ENCODE measurements at places on chromosomes 2 and 18.
A peak's percentile ranks its signal among the peaks of the same experiment; 100 is the strongest.

- no peak for DNase-seq
Observed at GRCh38 chr2:133408671-133409070, 159.6 kb downstream of the NCKAP5 start.

- no peak for DNase-seq
Observed at GRCh38 chr2:241885291-241885945, 15.9 kb downstream of the RTP5 start.

GRCh38 chr2:178292586-178292985 lies 98.3 kb downstream of the OSBPL6 start:
- DNase-seq: no peak

GRCh38 chr2:219218217-219218731 lies 484 bp downstream of the ABCB6 start:
- no peak for DNase-seq

DNA sequence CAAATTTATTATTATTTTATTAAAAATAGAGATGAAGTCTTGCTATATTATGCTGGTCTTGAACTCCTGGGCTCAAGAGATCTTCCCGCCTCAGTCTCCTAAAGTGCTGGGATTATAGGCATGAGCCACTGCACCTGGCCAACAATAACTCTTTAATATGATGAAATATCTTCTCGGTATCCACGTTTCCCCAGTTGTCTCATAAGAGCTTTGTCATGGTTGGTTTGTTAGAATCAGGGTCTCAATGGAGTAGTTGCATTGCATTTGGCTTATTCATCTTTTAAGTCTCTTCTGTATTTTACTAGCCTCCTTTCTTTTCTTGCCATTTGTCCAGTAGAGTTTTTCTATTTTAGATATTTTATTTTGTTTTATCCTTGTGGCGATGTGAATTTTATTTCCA lies 32.7 kb upstream of the DLX2 start:
- DNase-seq: no peak

GRCh38 chr2:119820275-119820674 lies 60.6 kb downstream of the PTPN4 start:
- DNase-seq: no peak

GRCh38 chr18:6860804-6861448 lies 131.4 kb downstream of the ARHGAP28 start:
- DNase-seq: no peak

DNA sequence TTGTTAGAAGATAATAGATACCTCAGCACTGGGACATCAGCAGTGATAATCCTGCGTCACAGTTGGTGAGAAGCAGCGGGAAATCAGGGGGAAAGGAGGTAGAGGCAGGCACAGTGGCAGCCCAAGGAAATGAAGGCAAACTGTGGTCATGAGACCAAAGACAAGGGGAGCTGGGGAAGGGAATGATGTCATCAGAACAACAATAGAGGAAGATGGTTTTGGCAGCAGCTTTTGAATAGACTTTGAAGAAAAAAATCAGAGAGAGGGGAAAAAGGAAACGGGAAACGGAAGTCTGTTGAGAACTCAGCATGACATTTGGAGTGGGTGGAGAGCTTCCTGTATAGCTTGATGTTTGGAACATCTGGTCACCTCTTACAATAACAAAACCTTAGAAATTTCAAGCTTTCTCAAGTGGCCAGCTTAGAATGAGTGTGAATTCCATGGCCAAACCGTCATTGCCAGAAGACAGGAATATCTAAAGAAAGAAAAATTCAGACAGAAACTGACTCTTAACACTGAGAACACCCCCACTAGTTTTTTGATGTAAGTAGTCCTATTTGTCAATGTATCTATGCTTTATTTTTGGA lies 18.4 kb upstream of the YES1 start:
- DNase-seq: peak; percentile 38

- DNase-seq: no peak
Observed at GRCh38 chr2:26241928-26242436, 2.5 kb downstream of the HADHA start.

DNA sequence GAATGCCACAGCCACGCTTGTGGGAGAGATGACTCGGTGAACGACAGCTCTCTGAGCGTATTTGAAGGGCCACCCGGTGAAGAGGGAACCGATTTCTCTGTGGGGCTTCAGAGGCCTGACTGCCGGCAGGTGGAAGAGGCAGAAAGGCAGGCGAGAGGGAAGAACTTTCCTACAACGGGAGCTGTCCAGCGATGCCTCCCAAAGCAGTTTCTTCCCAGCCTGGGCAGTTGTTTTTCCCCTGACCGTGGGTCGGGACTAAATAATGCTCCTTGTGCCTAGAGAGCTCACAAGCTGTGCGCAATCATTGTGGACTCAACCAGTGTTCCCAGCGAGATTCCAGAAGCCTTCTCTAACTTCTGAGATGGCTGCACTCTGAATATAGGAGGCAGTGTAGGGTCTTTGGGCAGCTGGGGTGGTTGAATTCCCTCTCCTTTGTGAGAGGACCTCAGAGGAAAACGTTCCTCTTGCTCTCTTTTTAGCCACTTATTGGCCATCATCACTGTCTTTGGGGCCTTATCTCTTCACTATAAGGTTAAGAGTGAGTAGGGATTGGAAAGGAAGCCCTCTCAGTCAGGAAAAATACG lies 710 bp downstream of the SEC11C start:
- DNase-seq: peak; percentile 20

- no peak for DNase-seq
Observed at GRCh38 chr2:120856421-120856862, 120.8 kb downstream of the GLI2 start.

DNA sequence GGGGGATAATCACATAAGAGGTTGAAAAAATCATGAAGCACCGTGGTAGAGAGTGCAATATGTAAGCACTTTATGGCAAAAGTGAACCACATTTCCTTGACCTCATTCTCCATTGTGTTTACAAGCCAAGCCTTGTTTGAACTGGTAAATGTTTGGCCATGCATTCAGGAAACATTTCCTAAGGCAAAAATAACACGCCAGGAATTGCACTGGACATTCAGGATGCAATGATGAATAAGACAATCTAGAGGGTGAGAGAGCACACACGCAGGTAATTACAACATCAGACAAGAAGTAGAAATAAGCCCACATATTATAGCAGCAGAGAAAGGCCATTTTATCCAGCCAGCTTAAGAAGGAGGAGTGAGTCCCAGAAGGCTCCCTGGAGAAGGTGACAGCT lies 218.0 kb upstream of the OSR1 start:
- DNase-seq: no peak

Measured in CD4-positive, alpha-beta T cell treated with Interleukin-15 for 1 hour (primary cell).